ENCODE measurements at places on chromosomes 3 and 15.

DNA sequence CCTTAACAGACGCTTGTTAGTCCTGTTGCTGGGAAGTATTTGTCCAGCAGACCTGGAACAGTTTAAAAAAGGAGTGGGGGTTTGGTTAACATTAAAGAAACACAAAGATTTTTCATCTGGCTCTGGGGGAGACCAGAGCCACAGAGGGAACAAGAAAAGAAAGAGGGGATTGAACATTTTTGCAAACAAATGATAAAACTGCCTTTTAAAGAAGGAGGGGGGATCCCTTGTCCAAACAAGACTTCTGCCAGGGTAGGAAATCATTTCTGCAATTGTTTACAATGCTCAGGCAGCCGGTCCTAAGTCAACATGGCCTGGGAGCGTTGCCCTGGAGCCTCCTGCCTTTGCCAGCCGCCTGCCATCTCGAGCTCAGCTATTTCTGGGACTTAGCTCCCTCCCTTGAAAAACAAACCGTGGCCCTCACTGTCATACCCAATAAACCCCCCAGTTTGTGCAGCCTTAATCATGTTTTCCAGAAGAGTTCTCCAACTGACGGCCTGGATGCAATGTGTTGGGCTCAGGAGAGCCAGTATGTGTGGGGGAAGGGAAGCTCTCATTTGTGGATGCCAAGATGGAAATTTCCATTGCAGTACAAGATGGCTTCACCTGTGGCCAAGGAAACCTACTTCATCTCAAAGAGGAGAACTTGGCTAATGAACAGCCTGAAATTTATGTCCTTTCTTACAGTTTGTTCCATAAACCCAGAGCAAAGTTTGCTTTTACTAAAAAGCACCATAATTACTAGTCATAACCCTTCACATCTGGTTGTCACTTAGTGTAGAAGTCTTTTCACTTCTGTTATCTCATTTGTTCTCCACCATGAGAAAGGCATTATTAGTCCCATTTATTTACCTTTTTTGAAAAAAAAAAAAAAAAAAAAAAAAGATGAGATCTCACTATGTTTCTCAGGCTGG lies 75.9 kb upstream of the RNU6-1 start:
- no peak for DNase-seq

- DNase-seq, result no peak
Observed at GRCh38 chr15:64158363-64159134, 4.3 kb downstream of the PPIB start.

- DNase-seq, result no peak
Observed at GRCh38 chr3:59246719-59247401, 197.0 kb upstream of the CFAP20DC start.

- no peak for DNase-seq
Observed at GRCh38 chr3:141600331-141600730, 113.5 kb downstream of the RASA2 start.

- no peak for DNase-seq
Observed at GRCh38 chr3:177005718-177006405, 191.4 kb downstream of the TBL1XR1 start.

DNA sequence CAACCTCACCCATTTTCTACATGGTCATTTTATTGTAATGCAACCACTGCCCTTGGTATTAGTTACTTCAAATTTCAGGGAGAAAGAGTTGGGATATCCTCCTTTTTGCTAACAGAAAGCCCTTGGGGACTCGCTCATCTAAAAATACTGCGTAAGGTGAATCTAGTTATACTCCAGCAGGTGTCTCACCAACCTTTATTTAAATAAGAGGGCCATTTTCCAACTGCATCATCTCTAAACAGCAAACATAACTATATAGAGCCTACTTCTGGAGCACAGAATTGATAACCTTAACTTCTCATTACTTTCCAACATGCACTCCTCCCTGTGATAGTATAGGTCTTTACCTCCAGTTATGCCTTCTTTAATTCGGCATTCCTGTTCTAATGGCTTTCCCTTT lies 77.5 kb downstream of the TBL1XR1 start:
- DNase-seq, result no peak

GRCh38 chr15:25088261-25088790 lies 133.5 kb downstream of the SNRPN start:
- no peak for DNase-seq

GRCh38 chr15:58396181-58396580 lies 35.6 kb upstream of the LIPC start:
- DNase-seq, result no peak

DNA sequence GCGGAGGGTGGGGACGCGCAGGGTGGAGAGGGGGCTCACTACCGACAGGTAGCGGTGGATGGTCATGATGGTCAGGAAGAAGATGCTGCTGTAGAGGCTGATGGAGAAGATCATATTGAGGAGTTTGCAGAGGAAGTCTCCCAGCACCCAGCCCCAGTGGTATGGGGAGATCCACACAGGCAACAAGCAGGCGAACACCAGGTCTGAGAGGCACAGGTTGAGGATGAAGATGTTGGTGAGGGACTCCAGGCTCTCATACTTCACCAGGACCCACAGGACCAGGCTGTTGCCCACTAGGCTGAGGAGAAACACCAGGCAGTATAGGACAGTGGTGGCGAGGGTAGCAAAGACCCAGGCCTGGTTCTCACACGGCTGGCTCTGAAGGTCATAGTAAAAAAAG lies 5.8 kb downstream of the XCR1 start:
- no peak for DNase-seq

DNA sequence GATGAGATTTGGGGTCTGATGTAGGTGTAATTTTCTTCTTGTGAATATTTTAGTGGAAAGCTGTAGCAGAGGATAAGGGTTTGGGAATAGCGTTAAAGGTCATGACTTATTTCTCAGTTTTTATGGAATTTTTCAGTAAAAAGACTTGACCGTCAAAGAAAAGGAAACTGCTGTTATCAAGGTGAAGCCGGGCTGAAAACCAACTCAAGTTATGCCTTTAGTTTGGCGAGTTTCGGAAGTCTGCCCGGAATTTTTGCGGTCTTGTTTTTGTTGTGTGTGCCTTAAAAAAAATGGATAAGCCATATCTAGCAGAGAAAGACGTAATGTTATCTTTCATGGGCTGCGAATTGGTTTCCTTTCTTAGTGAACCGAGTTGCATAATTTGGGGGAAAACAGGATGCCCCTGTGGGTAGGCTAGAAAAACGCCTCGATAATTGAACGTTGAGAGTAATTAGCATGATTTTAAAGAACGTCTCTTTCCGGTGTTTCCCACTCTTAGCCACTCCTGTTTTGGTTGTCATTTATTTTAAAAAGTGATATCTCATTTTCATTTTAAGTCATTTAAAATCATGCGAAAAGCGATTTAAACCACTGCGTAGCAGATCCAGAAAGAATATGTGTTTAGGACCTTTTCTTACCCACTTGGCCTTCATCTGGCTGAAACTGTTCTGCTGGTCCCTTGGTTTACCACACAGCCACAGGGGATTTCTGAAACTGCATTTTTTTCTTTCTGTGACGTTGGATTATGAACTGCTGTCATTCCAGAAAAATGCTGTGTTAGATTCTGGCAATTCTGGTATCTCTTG lies 1.1 kb downstream of the NFKBIZ start:
- no peak for DNase-seq

DNA sequence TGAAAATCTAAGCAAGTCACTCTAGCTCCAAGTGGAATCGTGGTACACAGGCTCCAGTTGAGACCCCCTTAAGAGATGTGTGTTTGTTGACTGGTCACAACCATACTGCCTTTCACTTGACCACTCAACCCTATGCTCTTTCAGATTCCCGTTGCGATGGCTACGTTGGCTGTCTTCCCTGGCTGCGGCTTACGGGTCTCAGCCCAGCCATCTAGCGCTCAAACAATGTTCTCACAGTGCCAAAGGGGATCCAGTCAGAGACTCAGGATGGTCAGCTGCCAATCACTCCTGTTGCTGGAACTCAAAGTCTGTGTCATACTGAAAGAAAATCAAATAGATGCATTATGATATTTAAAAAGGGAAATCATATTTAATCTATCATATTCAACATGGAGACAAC lies 237.6 kb downstream of the ITPR1 start:
- no peak for DNase-seq

DNA sequence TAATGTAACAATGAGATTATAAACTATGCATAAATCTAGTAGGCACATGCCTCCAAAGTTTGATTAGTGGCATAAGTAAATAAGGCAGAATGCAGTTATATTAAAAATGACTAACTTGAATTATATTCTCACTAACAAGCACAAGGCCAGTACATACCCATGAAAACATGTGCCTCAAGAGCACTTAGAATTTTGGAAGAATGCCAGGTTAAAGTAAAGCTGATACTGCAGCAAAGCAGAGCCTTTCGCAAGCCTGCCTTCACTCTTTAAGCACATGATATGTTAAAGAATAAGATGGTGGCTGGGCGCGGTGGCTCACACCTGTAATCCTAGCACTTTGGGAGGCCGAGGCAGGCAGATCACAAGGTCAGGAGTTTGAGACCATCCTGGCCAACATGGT lies 49.0 kb downstream of the KBTBD12 start:
- no peak for DNase-seq

All from activated CD8-positive, alpha-beta memory T cell treated with anti-CD3 and anti-CD28 coated beads for 1 hour (primary cell).